ENCODE measurements at places on chromosomes 3 and 15. TPM values are rescaled to one million over a fixed set of nuclear protein-coding genes. Genes with fewer than 3 reads are reported as not detected.

RHOV gene
- total RNA-seq: not detected

PLA2G4B gene
- total RNA-seq: 1.3 TPM

VGLL3 gene
- total RNA-seq: 53.7 TPM

HHLA2 gene
- total RNA-seq: not detected

PDCD7 gene
- 17.0 TPM for total RNA-seq

Data from fibroblast of lung (primary cell).